ENCODE measurements at places on chromosomes 13 and 19. TPM values are rescaled to one million over a fixed set of nuclear protein-coding genes. Genes with fewer than 3 reads are reported as not detected.

The CGB2 gene
- total RNA-seq = not detected

The KANK3 gene
- total RNA-seq = 156 TPM

The C19orf85 gene
- total RNA-seq = not detected

The HSD17B14 gene
- total RNA-seq = 1.5 TPM

The TMPRSS9 gene
- total RNA-seq = under 0.01 TPM

The GPC6 gene
- total RNA-seq = 0.17 TPM

The SYDE1 gene
- total RNA-seq = 22.6 TPM

The CATSPERD gene
- not detected for total RNA-seq

The CA11 gene
- total RNA-seq = 4.8 TPM

The ZIC5 gene
- total RNA-seq = under 0.01 TPM

The ZNF419 gene
- 7.8 TPM for total RNA-seq

The GGN gene
- total RNA-seq = 0.34 TPM

The ZNF677 gene
- 15.8 TPM for total RNA-seq

The TICAM1 gene
- 4.9 TPM for total RNA-seq

The PLPPR3 gene
- total RNA-seq = not detected

The GPI gene
- total RNA-seq = 344 TPM

The GARRE1 gene
- total RNA-seq = 68.6 TPM

The CEACAM19 gene
- 0.85 TPM for total RNA-seq

The CBY2 gene
- total RNA-seq = not detected

The MZT1 gene
- total RNA-seq = 12.7 TPM

The KIRREL2 gene
- total RNA-seq = not detected

The CEACAM20 gene
- not detected for total RNA-seq

The COX6B2 gene
- total RNA-seq = not detected

The ZNF569 gene
- 7.5 TPM for total RNA-seq

The NLRP5 gene
- not detected for total RNA-seq

The SLC25A41 gene
- total RNA-seq = not detected
